ENCODE measurements at places on chromosomes 6 and 20.
A peak's percentile ranks its signal among the peaks of the same experiment; 100 is the strongest.

GRCh38 chr6:157999168-158000051, 17.7 kb downstream of the SYNJ2 start:
- DNase-seq: no peak

- DNase-seq: no peak
Measured at GRCh38 chr6:39044181-39044580, 4.4 kb upstream of the GLP1R start.

DNA sequence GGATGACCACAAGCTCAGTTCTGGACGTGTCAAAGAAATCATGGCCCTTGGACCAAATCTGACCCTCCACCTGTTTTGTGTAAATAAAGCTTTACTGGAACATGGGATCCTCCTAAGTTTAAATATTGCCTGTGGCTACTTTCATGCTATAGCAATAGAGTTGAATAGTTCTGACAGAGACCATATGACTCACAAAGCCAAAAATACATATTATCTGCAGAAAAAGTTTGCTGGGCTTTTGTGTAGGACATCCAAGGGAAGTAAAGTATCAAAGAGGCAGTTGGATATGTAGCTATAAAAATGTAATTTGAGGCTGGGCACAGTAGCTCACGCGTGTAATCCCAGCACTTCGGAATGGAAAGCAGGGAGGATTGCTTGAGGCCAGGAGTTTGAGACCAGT, 78.9 kb downstream of the TOX2 start:
- no peak for DNase-seq

DNA sequence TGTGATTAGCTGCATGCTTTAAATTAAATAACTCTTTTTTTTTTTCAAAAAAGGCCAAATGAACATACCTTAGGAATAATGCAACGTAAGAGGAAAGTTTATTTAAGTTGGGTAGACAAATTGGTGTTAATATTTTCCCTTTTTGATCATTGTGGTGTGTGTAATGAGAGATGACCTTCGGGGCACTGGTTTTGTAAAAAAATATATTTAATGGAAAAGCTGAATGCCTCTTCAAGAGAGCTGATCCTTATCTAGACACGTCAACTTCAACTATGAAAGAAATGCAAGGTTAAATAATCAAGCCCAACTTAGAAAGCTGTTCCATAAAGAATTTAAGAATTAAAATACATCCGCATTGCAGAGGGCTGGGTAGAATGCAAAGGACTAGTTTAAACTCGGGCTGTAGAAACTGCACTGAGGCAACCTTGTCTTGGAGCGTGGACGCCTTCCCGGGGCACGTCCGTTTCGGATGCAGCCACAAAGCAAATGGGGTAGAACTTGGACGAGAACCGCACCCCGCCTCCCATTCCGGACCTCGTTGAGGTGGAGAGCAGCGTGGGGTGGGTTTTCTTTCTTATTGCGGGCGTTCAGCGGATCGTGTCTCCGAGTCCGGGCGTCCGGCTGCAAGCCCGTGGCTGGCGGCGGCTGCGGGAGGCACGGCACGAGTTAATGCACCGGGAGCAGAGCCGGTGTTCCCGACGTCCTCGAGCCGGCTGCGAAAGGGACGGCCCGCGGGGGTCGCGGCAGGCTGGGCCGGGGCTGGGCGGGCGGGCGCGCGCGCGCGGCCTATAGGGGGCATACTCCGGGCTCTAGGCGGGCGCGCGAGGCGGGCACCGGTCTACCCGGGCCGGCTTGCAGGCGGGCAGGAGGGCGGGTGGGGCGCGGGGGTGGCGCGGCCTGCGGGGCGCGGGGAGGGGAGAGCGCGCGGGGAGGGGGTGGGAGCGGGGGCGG, 1.9 kb downstream of the JARID2 start:
- no peak for DNase-seq

DNA sequence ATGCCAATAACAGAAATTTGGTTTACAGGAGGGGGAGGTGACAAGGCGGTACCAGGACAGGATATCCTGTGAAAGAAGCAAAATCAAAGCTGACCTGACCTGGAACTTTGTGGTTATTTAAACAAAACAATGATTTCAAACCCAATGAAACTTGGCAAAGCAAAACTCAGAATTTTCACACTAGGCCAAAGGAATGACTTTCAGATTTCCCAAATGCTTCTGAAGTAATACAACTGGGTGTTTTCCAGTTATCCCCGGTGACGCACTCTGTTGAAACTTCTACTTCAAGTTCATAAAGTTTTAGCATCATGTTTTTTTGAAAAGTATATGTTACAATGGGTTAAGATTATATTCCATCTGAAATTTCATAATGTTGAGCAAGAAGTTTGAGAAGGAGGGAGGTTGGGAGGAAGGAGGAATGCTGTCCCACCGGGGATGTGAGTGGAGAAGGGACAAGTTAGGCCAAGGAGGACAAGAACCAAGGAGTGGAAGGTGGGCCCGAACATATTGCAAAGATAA, 78.1 kb upstream of the TRAF3IP2 start:
- no peak for DNase-seq

- no peak for DNase-seq
Measured at GRCh38 chr6:168377484-168377855, 57.9 kb upstream of the DACT2 start.

DNA sequence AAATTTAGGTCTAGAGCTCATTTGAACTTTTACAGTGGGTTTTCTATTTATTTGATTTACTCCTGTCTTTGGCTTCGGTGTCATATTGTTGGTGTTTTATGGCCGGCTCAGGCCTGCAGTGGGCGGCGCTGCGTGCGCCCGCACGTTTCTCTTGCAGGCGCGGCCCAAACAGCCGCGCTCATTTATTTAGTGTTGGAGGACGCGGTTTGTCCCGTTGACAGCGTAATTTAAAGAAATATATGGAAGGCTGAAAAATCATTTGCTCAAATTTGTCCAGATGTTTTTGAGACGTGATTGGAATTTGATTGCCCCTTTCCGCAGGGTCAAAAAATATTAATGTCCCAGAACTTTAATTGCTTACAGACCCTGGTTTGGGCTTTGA, 22.1 kb downstream of the TFAP2B start:
- no peak for DNase-seq

DNA sequence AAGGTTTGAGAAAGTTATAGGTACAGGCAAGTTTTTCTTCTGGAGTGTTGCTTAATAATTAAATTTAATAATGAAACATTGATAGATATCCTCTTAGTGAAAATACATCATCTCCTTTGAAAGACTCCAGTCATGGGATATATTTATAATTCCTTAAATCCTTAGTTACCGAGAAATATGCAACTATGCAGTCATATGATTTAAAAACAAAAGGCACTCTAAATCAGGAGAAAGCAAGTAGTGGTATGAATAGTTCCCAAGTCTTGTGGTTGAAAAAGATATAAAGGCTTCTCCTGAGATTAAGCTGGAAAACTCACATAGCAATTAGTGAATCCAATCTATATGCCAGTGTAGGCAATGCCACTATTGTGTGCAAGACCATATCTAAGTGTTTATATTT, 475.4 kb downstream of the EYS start:
- DNase-seq: no peak

DNA sequence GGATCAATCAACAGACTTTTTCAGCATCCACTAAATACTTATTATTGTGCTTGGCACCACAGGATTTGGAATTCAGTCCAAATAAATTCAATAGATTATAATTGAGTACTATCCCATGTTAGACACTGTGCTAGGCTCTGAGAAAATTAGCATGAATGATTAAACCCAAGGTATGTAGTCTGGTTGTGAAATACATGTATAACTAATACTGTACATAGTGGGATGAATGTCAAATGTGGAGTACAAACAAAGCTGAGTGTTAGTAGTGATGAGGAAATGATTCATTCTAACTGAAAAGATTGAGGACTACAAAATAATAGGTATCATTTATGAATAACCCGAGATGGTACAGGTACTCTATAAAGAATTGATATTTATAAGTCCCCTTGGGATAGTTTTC, 111.9 kb upstream of the FLRT3 start:
- DNase-seq: no peak

GRCh38 chr6:71386215-71386614, 97.6 kb downstream of the OGFRL1 start:
- no peak for DNase-seq

DNA sequence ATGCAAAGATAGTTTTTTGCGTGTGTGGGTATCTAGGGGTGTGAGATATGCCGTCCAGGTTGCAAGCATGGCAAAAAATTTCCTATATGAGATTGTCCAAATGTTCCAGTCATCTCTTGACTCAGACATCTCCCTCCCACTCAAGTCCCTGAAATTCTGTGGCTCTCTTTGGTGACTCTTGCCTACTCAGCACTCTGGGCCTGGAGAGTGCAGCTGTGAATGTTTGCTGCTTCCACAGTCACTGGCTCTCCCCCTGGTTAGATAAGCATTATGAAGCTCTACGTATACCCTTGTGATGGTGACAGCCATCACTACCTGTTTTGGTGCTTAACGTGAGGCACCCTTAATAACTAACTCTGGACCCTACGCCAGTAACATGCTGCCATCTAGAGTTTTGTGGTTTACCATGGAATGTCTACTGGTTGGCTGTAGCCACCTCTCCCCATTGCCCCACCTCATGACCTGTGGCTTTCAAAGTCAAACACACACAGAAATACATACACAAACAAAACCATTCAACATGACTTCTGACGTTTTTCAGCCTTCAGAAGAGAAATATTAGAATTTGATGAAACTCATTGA, 621.9 kb upstream of the CITED2 start:
- DNase-seq: peak; percentile 1

DNA sequence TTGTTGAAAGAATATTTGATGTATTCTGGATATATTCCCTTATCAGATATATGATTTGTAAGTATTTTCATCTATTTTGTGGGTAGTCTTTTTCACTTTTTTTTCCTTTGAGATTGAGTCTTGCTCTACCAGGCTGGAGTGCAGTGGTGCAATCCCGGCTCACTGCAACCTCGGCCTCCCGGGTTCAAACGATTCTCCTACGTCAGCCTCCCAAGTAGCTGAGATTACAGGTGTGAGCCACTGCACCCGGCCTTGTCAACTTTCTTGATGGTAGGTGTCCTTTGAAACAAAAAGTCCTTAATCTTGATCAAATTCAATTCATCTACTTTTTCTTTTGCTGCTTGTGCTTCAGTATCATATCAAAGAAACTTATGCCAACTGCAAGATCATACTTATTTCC, 297.2 kb upstream of the NRSN1 start:
- DNase-seq: no peak

- DNase-seq: no peak
Measured at GRCh38 chr20:5261763-5262162, 55.0 kb downstream of the PROKR2 start.

Data from Jurkat, Clone E6-1 (cell line).